GF-D8 (cell line): ENCODE measurements at places on chromosomes 2 and 18.

DNA sequence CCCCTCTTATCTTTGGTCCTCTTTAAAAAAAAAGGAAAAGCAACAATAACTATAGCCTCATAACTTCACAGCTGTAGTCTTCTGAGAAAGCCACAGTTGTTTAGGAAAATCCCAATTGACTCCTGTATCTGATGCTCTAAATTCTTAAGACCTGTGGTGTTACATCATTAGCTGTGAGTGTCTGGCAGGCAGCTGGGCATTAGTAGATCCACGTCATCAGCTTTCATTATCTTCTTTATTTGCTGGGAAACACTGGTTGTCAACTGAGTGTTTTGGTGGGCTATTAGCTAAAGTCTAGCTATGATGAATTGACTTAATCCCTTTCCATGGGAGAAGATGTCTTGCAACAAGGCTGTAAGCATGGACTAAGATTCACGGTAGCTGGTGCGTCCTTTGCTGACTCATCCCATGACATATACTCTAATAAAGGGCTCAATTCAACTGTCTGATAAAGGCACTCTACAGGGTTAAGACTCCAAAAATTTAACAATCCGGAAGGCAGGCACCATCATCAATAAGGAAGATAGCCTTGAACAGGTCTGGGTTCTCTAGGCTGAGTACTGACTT, 517.2 kb downstream of the PLCL1 start:
- no peak for DNase-seq

- DNase-seq, result no peak
Measured at GRCh38 chr2:36820942-36821605, 124.6 kb downstream of the VIT start.

- no peak for DNase-seq
Measured at GRCh38 chr2:10658041-10658913, 31.5 kb downstream of the NOL10 start.

DNA sequence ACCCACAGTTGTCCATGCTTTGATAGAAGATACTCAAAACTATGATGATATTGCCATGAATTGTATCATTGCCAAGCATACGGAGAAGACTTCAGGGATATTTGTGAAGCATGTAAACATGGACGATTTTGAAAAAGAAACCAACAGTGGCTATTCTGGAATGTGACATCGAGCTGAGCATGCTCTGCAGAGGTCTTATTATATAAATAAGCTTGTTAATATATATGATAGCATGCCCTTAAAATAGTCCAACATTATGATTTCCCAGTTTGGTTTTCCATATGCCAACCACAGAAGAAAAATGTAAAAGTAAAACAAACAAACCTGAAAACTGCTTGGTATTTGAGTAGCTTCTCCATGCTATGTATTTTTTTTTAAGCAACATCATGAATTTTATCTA, 159.1 kb downstream of the LNPK start:
- no peak for DNase-seq

DNA sequence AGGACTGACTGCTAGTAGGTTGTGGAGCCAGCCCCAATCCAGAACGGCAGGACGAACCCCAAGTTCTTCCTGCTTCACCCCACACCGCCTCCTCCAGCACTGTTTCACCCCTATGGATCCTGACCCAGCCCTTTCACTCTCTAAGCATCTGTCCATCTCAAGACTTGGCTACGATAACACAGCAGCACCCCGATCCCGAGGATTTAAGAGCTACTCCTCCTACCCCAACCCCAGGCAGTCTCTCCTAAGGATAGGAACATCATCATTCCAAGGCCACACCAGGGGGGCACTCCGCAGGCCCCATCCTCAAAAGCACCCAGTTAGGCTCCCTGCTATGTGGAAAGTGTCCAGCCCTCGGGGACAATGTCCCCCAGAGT, 645 bp downstream of the KCTD18 start:
- no peak for DNase-seq

- no peak for DNase-seq
Measured at GRCh38 chr2:136162438-136162837, 44.5 kb upstream of the CXCR4 start.

DNA sequence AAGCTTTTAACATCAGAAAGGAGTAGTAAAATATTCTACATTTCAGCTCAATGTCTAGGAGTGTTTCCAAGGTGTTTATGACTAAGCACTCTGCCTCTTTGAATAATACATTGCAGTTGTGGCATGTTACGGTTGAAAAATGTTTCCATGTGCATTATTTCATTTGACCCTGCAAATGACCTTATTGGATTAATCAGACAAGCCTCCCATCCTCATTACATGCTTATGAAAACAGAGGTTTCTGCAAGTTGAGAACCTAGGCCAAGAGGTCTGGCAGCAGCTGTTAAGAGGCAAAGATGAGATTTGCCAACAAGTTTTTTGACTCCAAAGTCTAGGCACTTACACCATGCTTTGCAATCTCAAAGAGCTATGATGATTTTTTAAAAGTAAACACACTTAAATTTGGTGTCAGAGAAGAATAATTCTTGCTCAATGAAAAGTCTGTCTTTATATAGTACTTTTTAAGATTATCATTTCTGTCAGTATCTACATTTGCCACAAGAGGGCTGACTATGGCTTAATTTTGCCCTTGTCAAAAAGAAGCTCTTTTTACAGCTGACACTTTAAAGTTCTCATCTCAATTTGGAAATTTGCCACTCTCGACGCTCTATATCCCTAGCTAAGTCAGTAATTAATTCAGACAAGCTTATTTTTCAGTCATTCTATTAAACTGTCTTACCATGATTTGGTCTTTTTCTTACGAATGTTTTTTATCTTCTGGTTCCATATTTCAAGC, 260.6 kb downstream of the PAX3 start:
- DNase-seq, result no peak

DNA sequence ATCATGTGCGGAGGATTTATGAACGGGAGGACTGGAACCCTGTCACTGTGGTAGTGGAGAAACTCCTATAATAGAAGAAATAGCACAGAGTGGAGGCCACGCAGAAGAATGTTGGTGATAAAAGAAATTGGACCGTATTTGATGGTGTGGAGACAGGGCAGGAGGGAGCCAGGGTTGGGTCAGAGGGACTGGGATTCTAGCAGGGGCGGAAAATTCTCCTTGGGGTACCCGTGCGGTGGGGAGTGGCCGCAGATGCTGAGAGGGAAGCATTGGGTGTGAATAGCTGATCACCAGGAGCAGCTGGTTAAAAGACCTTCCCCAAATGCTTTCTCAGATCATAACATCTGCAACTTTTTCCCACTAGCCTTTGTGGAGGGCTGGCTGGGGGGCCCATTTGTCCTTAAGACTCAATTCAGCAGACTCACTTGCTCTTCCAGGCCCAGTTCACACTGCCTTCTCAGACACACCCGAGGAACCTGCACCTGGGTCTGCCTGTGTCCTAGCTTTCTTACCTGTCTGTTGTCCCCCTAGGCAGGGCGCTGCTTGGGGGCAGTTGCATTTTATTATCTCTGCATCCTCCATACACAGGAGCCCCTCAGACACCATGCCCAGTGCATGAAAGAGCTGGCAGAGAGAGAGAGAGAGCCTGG, 7.1 kb downstream of the SH3BP4 start:
- DNase-seq, result no peak
